ENCODE measurements at places on chromosomes 6 and 20.
A peak's percentile ranks its signal among the peaks of the same experiment; 100 is the strongest.

DNA sequence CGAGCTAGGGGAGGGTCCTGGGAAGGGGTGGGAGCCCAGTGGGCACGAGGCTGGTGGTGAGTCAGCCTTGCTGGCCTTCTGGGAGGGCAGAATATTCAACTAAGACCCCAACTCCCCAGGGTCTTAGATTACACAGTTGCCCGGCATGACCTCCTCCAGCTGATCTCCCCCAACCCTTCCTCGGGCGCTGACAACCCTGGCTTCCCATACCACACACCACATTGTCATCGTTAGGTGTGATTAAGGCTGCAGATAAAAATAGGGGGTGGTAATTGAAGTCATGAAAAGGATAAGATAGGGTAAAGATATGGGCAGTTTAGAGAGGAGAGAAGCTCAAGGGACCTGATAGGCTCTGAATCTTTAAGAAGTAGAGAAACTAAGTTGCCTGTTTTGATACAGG, 10.5 kb downstream of the CDC40 start:
- no peak for DNase-seq

DNA sequence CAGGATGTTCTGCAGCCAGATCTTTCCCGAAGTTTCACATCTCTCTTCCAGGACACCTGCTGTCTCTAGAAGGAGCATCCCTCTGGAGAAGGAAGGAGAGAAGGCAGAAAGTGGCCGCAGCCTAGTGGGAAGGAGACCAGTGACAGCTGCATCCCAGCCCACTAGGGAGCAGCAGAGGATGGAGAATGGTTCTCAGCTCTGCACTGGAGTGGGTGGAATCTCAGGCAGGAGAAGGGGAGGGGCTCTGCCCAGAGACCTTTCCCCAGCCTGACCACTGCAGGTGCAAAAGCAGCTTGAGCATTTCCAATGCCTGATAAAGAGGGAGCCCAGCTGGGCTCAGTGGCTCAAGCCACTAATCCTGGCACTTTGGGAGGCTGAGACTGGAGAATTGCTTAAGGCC, 32.3 kb downstream of the NCR2 start:
- DNase-seq: no peak

DNA sequence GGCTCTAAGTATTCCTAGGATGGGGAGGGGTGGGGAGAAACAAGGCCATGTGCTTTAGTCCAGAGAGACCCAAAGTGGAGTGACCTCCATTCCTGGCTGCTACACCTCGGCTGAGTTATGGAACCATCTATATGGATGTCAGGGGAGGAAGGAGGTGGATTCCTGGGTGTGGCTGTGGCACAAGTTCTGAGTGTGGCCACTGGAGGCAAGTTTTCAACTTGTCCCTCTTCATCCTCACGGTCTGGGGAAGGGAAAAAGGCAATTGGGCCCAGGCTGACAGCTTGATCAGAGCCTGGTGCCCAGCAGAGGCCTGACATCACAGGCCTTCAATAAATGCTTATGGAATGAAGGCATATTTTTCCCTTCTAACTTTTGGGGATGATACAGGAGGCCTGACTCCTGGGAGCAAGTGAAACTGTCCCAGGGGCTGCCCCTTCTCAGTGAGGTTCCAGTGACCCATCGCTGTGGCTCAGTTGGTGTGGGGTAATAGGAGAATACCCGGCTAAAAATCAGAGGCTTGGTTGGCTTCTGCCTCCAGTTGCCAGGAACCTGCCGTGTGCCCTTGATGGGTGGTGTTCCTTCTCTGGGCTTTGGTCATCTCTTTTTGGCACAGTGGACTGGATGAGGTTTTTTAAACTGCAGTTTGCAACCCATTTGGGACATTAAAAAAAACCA, 1.8 kb upstream of the ITPR3 start:
- no peak for DNase-seq

- DNase-seq: no peak
These were observed 66.4 kb upstream of the SMIM28 start for GRCh38 chr6:138311268-138311667.

GRCh38 chr6:34696189-34696738, 303 bp downstream of the ILRUN start:
- no peak for DNase-seq

GRCh38 chr6:144090384-144090783, 5.0 kb downstream of the SF3B5 start:
- no peak for DNase-seq

DNA sequence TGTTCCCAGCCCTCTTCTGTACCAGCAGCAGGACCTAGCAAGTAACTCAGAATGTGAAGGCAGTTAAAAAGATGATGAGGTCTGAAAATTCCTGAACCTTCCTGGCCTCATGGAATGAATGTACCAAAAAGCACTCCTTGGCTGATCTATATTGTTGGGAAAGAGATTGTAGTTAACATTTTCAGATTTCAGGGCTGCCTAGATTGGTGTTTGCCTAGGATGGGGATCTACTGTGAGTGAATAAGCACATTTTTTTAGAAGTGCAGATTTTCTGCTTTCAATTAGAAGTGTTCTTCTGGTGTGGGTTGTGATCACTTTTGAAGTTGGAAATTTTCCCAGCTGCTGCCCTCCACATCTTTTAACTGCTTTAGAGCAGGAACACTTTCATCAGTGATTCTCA, 6.2 kb downstream of the MYLIP start:
- no peak for DNase-seq

- DNase-seq: no peak
These were observed 523.1 kb downstream of the HTR1B start for GRCh38 chr6:76940191-76940590.

- no peak for DNase-seq
These were observed 84.4 kb downstream of the MAP7 start for GRCh38 chr6:136465766-136466303.

DNA sequence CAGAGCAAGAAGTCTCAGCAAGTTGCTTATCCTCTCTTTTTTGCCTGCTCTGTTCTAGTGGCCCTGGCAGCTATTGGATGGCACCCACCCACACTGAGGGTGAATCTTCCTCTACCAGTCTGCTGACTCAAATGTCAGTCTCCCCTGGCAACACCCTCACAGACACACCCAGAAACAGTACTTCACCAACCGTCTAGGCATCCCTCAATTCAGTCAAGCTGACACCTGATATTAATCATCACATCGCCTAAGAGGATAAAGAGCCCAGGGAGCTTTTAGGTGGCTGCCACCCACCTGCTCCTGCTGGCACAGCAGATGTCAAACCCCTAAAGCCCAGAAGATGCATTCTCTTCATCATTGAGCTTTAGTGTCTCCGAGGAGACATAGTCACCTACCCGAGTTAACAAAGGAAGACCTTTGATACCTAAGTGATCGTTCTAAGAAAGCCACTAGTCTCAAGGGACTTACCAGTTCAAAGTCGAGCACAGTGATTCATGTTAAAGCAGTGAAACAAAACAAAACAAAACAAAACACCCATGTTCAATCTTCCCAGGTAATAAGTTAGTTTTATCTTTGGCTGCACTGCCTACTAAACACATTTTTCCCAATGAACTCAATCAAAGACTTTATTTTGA, 97.7 kb upstream of the KCNQ5 start:
- DNase-seq: peak; percentile 1

DNA sequence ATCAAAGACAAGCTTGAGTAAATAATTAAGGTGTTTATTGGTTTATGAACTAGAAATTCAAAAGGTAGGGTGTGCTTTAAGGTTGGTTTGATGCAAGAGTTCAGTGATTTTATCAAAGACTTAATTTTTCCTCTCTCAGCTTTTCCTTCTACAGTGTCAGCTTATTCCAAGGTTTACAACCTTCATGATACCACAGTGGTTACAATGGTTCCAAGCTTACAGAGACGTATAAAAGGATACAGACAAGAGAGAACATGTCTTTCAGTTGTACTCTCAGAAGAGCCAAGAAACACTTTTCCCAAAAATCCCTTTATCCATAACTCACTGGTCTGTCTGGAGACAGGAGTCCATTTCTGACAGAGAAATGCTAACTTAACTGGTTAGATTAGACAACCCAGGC, 93.5 kb upstream of the LOC128125822 start:
- DNase-seq: no peak

GRCh38 chr20:5448449-5449118, 131.8 kb upstream of the PROKR2 start:
- DNase-seq: peak; percentile 57

DNA sequence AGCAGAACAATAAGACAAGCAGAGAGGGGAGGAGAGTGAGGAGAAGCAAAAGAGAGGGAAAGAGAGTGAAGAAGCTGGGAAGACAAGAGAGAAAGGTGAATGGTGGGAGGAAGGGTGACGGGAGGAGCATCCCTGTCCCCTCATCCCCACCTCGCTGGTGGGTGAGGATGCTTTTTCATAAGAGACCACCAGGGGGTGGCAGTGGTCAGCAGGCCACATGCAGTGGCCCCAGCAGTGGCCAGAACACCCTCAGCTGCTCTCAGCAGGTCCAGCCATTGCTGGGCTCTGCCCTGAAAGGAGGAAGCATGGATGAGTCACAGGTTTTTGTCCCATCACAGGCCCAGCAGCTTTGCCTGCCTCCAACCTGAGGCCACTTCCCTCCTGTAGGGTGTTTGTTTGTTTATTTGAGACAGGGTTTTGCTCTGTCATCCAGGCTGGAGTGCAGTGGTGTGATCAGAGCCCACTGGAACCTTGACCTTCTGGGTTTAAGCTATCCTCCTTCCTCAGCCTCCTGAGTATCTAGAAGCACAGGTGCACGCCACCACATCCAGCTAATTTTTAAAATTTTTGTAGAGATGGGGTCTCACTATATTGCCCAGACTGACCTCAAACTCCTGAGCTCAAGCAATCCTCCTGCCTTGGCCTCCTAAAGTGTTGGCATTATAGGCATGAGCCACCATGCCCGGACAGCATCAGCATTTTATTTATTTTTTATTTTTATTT, 24.0 kb downstream of the FGD2 start:
- DNase-seq: peak; percentile 78

DNA sequence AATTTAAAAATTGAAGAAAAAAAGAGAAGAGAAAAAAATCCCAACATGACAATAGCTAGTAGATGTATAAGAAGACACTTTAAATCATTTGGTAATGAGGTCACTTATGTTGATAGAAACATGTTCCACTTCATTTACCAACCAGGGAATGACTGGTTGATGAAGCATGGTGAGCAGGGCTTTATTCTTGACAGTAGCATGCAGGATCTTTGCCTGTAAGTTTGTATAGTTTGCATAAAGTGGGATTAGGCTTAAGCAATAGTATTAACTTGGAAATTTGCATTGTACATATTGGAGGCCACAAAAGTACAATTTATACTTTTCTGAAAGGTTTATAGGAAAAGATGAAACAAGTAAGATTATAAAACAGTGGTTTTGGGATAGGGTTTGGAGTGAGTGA, 67.0 kb downstream of the NOX3 start:
- no peak for DNase-seq

DNA sequence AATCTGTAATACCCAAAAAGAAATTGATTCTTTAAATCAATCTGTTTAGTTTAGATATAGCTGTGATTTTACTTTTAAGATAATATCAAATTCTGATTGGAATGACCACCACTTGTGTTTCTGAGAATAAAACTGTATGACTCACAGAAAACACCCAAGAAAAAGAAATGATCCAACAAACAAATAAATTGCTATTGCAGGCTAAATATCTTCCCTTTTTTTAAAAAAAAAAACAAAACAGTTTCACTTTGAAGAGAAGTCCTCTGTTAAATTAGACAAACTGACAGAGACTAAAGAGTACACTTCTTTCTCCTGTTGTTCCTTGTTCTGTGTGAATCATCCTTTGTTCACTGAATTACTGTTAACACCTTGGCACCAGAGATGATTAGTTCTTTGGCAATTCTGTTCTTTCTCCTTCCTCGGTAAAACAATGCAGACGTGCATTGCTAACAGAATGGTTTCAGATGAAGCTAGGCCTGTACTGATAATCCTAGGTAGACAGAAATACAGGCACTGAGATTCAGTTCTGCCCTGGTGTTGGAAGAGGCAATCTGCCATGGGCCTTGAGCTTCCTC, 895.2 kb upstream of the CITED2 start:
- DNase-seq: no peak

DNA sequence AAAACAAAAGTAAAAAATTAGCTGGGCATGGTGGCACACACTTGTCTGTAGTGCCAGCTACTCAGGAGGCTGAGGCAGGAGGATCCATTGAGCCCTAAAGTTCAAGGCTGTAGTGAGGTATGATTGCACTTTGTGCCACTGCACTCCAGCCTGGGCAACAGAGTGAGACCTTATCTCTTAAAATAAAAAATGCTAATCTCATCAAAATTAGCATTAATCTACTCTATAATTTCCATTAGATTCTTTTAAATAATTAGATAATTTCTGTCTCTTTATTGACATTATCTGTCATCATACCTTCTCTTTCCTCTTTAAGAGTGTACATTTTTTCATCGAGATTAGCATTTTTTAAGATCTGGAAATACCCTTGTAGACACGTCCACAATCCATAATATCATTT, 48.0 kb downstream of the PHACTR3 start:
- DNase-seq: no peak

DNA sequence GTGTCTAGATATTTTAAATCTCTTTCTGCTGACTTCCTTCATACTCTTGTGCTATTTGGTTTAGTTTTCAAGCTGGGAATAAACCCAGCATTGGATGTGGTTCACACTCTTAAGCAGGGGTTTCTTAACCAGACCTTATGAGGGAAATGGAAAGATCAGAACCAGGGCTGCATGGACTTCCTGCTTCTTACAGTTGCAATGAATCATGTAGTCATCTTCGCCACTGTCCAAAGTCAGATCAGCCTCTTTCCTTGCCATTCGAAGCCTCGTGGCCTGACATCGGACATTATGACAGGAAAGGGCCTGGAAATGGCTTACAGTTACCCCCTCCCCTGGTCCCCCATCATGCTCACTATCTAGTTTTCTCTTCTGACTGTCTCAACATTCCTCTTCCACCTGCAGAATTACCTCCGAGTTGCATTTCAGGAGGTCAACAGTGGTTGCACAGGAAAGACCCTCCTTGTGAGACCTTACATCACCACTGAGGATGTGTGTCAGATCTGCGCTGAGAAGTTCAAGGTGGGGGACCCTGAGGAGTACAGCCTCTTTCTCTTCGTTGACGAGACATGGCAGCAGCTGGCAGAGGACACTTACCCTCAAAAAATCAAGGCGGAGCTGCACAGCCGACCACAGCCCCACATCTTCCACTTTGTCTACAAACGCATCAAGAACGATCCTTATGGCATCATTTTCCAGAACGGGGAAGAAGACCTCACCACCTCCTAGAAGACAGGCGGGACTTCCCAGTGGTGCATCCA, 16.8 kb upstream of the NAA20 start:
- DNase-seq: no peak
